Stimulated activated CD4-positive, alpha-beta T cell treated with anti-CD3 and anti-CD28 coated beads, Interleukin-1b, Interleukin-23, amount 100 ng/mL, for 1 hour (primary cell): ENCODE measurements at places on chromosomes 4 and X.

- no peak for DNase-seq
Measured at GRCh38 chr4:94537921-94538628, 86.3 kb downstream of the PDLIM5 start.

GRCh38 chr4:81607950-81608349 is 136.2 kb upstream of the RASGEF1B start:
- DNase-seq, result no peak

GRCh38 chr4:144647590-144647989 is 1.6 kb downstream of the HHIP start:
- no peak for DNase-seq

GRCh38 chr4:15131551-15131950 is 129.3 kb downstream of the CPEB2 start:
- no peak for DNase-seq

DNA sequence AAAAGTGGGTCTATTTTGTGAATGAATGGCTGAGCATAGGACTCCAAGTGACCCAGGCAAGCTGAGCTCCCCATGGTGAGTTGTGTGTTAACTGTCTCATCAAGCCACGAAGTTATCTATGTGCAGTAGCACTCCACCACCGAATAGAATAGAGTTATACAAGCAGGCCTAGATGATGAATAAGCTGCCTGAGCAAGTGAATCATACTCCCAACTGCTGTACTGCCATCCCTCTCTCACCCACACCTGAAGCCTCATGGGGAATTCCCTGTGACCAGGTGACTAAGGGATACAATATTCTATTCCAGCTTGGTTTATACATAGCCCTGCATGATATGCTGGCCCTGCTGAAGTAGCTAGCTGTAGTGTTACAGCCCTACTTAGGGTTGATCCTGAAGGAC is 38.7 kb downstream of the KDM5C start:
- no peak for DNase-seq

- no peak for DNase-seq
Measured at GRCh38 chr4:36094995-36095394, 149.3 kb downstream of the ARAP2 start.

DNA sequence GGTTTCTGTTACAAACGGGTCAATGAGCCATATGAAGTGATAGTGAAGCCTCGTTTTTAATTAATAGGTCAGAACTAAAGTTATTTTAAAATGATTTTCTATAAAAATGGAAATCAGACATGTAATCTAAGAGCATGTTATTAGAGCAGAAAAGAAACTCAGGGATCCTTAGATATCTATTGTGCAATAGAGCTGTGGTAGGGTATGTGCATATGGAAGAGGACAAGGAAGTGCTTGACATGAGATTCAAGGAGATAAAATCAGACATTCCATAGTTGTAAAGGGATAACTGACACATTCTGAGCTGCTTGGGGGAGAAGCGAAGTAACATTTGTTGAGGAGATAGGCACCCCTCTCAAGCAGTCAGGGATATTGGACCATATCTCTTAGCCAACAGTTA is 143.0 kb downstream of the AFF2 start:
- no peak for DNase-seq

DNA sequence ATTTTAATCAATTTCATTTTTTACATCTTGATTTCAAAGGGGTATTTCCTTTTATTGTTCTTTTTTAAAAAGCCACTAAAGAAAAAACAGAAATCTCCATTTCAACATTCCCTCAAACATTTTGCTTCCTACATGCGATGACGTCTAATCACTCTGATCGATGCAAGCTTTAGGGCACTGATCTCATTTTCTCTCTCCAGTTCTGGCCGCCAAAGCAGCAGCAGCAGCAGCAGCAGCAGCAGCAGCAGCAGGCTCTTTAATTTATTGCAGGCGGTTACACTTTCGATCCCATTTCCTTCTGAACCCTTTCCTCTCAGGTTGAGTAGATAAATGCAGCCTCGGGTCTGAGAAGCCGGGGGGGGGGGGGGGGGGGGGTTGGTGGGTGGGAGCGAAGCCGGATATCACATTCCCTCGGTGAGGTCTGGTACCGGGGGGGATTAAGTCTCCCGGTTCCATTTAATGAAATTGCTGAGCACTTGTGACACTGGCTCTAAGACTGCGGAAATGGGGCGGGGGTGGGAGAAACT is 3.4 kb upstream of the PCDH7 start:
- DNase-seq, result no peak

GRCh38 chrX:79153348-79153747 is 8.9 kb downstream of the GPR174 start:
- DNase-seq, result no peak
